ENCODE measurements at places on chromosomes 5 and 9.

DNA sequence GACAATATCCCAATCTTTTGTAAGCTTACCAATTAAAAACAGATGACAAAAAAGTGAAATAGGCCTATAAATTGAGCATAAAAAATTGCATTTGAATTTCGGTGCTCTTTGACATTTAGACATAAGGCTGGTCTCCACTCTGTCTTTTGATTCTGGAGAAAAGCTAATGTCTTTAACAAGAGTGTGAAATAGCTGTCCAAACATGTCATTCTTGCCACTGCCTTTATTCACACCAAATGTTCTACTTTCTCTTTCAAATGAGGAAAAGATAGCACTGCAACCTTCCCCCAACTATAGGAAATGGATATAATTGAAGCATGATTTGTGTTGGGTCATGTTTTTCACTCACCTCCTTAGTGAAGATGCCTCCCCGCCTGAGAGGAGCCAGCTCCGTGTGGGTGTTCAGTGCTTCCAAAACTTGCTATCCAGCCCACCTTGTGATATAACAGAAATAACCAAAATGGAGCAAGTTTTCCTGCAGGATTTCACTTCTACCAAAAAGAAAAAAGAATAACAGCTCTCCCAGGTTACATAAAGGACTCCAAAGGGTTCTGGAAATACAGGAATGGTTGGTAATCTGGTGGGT, 55.2 kb upstream of the STK32A start:
- DNase-seq: no peak

- DNase-seq: no peak
Measured at GRCh38 chr5:78649861-78650496, 1.4 kb upstream of the LHFPL2 start.

DNA sequence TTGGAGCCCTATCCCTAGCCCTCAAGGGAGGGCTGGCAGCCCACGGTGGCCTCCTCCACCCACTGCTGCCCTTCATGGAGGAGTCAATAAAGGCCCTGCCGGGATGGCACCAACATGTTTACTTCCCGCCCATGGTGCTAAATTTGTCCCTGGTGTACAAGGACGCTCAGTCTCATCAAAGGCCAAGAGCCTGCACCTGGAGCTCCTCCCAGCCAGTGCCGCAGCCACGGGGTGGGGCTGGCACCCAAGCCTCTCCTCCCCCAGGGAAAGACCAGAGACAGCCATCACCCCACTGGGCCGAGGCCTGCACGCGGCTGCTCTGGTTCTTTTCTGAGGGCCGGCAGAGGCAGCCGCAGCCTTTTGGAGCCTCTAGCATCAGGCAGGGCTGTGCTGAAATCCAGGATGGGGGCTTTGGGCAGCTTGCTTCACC, 34.8 kb upstream of the RXRA start:
- no peak for DNase-seq

DNA sequence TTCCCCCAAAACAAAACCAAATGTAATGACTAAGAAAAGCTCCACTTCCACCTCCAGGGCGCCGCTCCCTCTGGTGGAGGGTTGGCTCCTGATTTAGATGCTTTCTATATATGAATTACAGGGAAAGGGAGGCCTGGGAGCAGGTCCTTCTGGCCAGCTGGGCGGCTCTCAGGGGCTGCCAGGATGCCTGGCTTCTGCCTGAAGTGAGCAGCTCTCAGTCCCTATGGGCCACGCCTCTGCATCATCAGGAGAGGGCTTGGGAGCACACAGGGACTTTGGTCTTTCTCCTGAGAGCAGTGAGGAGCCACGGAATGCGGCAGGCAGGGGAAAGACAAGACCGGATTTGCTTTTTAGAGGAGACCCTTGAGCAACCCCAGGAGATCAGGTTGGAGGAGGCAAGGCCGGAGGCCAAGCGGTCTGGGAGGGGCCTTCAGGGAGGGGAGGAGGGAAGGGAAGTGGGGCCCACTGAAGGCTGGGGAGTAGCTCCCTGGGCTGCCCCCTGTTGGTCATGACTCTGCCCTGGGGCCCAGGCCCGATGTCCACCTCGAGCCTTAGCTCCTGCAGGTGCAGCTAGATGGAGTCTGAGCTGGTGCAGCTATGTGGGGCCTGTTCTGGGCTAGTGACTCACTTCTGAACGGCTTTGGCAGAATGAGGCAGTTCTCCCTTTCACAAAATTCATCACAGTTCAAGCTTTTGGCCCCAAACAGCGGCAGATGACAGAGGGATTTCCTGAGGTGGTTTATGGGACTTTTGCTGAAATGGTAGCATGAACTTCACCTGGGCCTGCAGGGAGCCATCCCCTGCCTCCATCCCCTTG, 11.3 kb upstream of the GRHPR start:
- no peak for DNase-seq

All from stimulated activated CD4-positive, alpha-beta T cell treated with anti-CD3 and anti-CD28 coated beads, TNF-alpha, amount 100 ng/mL, for 1 hour (primary cell).